ENCODE measurements at places on chromosomes 2 and 18. TPM values are rescaled to one million over a fixed set of nuclear protein-coding genes. Genes with fewer than 3 reads are reported as not detected.
A peak's percentile ranks its signal among the peaks of the same experiment; 100 is the strongest.

Gene MOGAT1
- not detected for total RNA-seq

Gene NT5DC4
- not detected for total RNA-seq

Gene CERKL
- total RNA-seq: not detected

Gene NOSTRIN
- total RNA-seq: 35.9 TPM

GRCh38 chr2:171798156-171798820 lies 95.8 kb downstream of the SLC25A12 start:
- no peak for DNase-seq

- DNase-seq: no peak
Observed at GRCh38 chr2:45274250-45274926, 265.1 kb upstream of the SIX2 start.

- no peak for DNase-seq
Observed at GRCh38 chr2:132671151-132671835, 1.3 kb upstream of the LYPD1 start.

- DNase-seq: no peak
Observed at GRCh38 chr2:49934481-49934880, 780.2 kb upstream of the FSHR start.

Gene PLA2R1
- 49.9 TPM for total RNA-seq

Gene CSRNP3
- 1.4 TPM for total RNA-seq

Gene XDH
- 0.16 TPM for total RNA-seq

DNA sequence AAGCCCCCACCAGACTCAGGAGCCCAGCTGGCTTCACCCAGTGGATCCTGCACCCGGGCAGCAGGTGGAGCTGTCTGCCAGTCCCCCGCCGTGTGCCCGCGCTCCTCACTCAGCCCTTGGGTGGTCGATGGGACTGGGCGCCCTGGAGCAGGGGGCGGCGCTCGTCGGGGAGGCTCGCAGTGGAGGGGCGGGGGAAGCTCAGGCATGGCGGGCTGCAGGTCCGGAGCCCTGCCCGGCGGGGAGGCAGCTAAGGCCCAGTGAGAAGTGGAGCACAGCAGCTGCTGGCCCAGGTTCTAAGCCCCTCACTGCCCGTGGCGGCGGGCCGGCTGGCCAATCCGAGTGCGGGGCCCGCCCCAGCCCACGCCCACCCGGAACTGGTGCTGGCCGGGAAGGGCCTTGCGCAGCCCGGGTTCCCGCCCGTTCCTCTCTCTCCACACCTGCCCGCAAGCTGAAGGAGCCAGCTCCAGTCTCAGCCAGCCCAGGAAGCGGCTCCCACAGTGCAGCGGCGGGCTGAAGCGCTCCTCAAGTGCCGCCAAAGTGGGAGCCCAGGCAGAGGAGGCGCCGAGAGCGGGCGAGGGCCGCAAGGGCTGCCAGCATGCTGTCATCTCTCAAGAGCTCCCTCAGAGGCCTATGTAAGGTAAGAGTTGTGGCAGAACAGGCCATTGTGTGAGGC lies 1307.8 kb upstream of the TMEFF2 start:
- DNase-seq: no peak

- no peak for DNase-seq
Observed at GRCh38 chr18:56096861-56097260, 508.9 kb upstream of the TCF4 start.

- no peak for DNase-seq
Observed at GRCh38 chr2:101300836-101301235, 7.7 kb downstream of the RNF149 start.

GRCh38 chr2:190138032-190138431 lies 75.5 kb upstream of the MSTN start:
- DNase-seq: no peak

Gene FEV
- total RNA-seq: not detected

Gene PDK1
- 19.0 TPM for total RNA-seq

DNA sequence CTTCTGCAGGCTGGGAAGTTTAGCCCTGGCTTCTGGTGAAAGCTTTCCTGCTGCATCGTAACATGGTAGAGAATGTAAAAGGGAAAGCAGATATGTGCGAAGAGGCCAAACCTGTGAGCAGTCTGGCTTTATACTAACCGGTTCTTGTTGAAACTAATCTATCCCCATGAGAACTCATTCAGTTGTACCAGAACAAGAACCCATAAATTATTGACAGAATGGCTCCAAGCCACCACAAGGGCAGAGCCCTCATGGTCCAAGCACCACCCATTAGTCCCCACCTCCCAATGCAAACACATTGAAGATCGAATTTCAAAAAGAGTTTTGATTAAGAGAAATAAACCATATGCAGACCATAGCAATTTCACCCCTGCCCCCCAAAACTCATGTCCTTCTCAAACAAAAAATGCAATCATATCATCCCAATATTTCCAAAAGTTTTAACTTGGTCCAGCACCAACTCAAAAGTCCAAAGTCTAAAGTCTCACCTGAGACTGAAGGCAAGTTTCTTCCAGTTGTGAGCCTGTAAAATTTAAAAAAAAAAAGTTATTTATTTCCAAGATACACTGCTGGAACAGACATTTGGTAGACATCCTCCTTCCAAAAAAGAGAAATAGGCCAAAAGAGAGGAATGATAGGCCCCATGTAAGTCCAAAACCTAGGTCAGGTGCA lies 318.9 kb downstream of the CNTNAP5 start:
- DNase-seq: no peak

- DNase-seq: no peak
Observed at GRCh38 chr18:46751882-46752281, 5.0 kb downstream of the ST8SIA5 start.

GRCh38 chr18:68484241-68484640 lies 230.7 kb downstream of the TMX3 start:
- DNase-seq: no peak

Gene GPR39
- 8.2 TPM for total RNA-seq

GRCh38 chr2:224520064-224520463 lies 65.1 kb downstream of the CUL3 start:
- DNase-seq: no peak

GRCh38 chr2:120995152-120995551 lies 259.5 kb downstream of the GLI2 start:
- DNase-seq: no peak

- DNase-seq: no peak
Observed at GRCh38 chr18:65846107-65846506, 95.3 kb downstream of the CDH7 start.

DNA sequence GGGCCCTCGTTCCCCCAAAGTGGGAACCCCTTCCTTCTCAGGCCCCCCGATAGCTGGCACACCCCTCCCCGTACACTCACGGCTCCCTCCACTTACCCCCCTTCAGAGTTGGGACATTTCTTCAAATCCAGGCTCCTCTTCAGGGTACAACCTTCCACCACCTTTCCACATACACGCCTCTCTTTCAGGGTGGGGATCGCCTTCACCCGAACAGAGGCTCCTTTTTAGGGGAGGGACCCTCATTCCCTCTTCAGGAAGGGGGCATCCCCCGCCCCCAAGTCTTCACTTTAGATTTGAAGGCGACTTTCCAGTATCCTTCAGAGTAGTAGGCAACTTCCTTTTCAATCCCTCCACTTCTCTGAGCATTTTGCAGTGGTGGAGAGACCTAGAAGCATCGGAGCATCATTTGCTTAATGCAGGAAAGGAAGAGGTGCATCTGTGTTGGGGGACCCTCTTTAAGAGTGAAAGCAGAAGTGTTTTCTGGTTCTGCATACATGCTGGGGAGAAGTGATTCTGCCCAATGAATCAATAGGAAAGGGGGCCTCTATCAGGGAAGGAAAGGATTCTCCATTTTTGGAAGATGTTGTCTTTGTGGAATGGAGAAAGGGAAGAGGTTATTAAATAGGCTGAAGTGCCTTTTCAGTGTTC lies 845 bp downstream of the EML4 start:
- DNase-seq: no peak

GRCh38 chr2:147297820-147298219 lies 547.0 kb upstream of the ACVR2A start:
- no peak for DNase-seq

DNA sequence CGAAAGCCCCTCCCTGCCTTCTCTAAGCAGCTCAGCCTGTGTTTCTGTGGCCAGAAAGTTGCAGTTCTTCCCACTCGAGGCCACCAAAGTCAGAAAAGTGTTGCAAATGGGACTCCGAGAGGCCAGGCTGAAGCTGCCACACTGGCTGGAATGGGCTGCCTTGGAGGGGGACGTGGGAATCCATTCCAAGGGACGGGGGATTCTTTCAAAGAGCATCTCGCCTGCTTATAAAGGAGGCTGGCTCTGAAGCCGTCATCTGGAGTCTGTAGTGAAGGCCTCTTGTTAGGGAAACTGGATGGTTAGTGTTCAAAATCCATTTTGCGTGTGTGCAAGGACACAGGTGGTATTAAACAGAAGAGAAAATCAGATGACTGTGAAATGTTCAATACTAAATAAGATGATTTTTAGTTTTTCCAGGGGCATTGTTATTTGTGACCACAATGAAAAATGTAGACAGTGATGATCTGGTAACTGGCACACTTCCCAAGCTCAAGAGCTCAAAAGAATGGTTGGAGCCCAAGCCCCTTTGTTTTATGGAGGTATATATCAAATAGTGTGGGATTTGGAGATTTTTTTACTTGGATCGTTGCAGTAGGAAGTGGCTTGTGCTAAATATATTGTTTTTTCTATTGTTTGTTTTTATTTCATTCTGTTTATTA lies 782 bp downstream of the FAM228B start:
- DNase-seq: no peak

DNA sequence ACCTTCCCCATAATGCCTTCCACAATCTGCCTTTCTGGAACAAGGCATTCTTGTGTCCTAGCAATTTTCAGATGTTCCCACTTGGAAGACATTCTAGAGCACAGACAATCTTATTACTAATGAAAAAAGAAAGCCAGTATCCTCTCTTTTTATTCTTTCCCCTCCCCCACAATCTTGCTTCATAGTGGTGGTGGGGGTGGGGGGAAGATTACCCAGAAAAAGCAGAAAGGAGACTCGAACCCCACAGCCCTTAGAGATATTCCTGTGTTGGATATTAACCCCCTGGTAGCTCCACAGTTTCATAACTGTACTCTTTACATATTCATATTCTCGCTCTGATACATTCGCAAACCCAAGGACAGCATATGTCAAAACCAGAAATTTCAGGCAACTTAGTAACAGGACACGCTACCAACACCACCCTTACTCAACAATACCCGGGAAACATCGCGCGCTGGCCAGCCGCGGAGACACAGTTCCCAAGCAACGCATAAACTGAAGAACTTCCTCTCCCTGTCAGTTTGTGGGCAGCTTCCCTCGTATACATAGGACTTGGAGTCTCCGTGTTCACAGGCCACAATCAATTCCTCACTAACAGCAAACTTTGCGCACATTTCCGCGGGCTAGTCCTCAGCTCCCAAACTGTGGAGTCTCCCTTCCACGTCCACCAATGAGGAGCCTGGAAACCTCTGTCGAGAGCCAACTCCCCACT lies 793 bp downstream of the NR4A2 start:
- peak; percentile 85 for DNase-seq

DNA sequence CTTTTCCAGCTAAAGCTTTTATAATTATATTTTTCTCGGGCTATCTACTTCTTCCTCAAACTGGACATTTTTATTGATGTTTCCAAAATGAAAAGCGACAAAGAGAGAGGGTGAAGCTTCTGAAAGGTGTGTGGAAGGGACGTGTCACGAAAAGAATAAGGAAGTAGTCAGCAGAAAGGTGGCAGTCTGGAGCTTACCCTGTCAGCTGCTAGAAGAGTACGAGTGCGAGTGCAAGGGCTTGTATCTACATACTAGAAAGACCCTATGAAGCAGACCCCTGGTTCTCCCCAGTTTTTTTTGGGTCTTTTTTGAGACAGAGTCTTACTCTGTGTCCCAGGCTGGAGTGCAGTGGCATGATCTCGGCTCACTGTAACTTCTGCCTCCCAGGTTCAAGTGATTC lies 14.6 kb downstream of the FHL2 start:
- DNase-seq: no peak

Measured in breast epithelium (tissue), 4 donors.